Subcutaneous preadipocyte (primary cell): ENCODE measurements at places on chromosomes 7 and 10. TPM values are rescaled to one million over a fixed set of nuclear protein-coding genes. Genes with fewer than 3 reads are reported as not detected.

The YWHAG gene
- total RNA-seq = 78.6 and 108 TPM in 2 replicates

The SPDYE16 gene
- total RNA-seq = under 0.01 TPM in 1 of 2 replicates, not detected in the other

The KLF14 gene
- total RNA-seq = 0.20 and 0.37 TPM in 2 replicates

The UBE2D4 gene
- 9.4 and 9.6 TPM in 2 replicates for total RNA-seq

The SCART1 gene
- 1.1 and 1.6 TPM in 2 replicates for total RNA-seq

The LRRC4 gene
- total RNA-seq = under 0.01 TPM in 2 replicates

The FXYD4 gene
- total RNA-seq = not detected in 2 replicates

The COL13A1 gene
- 1.1 and 4.3 TPM in 2 replicates for total RNA-seq

The CPXM2 gene
- total RNA-seq = under 0.01 and 0.39 TPM in 2 replicates

The FKBP6 gene
- total RNA-seq = not detected in 2 replicates

The RBM48 gene
- total RNA-seq = 6.3 and 7.3 TPM in 2 replicates

The FEZF1 gene
- not detected in 2 replicates for total RNA-seq

The KLF6 gene
- 62.8 and 64.1 TPM in 2 replicates for total RNA-seq

The RADIL gene
- 2.7 and 2.9 TPM in 2 replicates for total RNA-seq

The CPEB3 gene
- 0.37 and 0.59 TPM in 2 replicates for total RNA-seq

The DLG5 gene
- 25.0 and 34.0 TPM in 2 replicates for total RNA-seq

The ADARB2 gene
- not detected in 2 replicates for total RNA-seq
